ENCODE measurements at places on chromosomes 12 and 14. TPM values are rescaled to one million over a fixed set of nuclear protein-coding genes. Genes with fewer than 3 reads are reported as not detected.

PRPH gene
- 16.5 TPM for total RNA-seq

NUDT4 gene
- 119 TPM for total RNA-seq

MIA2 gene
- total RNA-seq, result 43.7 TPM

CRADD gene
- total RNA-seq, result 31.2 TPM

APOF gene
- not detected for total RNA-seq

C1S gene
- total RNA-seq, result 185 TPM

SPX gene
- not detected for total RNA-seq

PMCH gene
- not detected for total RNA-seq

FOXN3 gene
- 91.5 TPM for total RNA-seq

ETNK1 gene
- total RNA-seq, result 33.2 TPM

PLBD2 gene
- total RNA-seq, result 263 TPM

ETFBKMT gene
- total RNA-seq, result 2.0 TPM

TFCP2 gene
- 12.1 TPM for total RNA-seq

SNRPF gene
- total RNA-seq, result 25.8 TPM

C12orf50 gene
- 0.04 TPM for total RNA-seq

CCDC197 gene
- total RNA-seq, result not detected

GALNT6 gene
- 3.8 TPM for total RNA-seq

KRT81 gene
- total RNA-seq, result not detected

CFL2 gene
- total RNA-seq, result 133 TPM

EIF2S3B gene
- total RNA-seq, result 0.55 TPM

OAS3 gene
- total RNA-seq, result 11.2 TPM

KRT83 gene
- total RNA-seq, result not detected

MYL6B gene
- 28.0 TPM for total RNA-seq

LTBP2 gene
- total RNA-seq, result 6.7 TPM

ABCC9 gene
- total RNA-seq, result 17.0 TPM

LRRC9 gene
- 0.14 TPM for total RNA-seq

KLRK1 gene
- total RNA-seq, result 1.7 TPM

RILPL2 gene
- total RNA-seq, result 1.1 TPM

NT5DC3 gene
- total RNA-seq, result 7.4 TPM

SHMT2 gene
- 50.5 TPM for total RNA-seq

CIROP gene
- total RNA-seq, result not detected

NRL gene
- 5.0 TPM for total RNA-seq

CBX5 gene
- 56.0 TPM for total RNA-seq

CRACR2A gene
- 3.5 TPM for total RNA-seq

TPPP2 gene
- total RNA-seq, result 0.22 TPM

VRTN gene
- total RNA-seq, result not detected

MMP19 gene
- 10.1 TPM for total RNA-seq

PKP2 gene
- total RNA-seq, result 2.6 TPM

OR10G2 gene
- not detected for total RNA-seq

OVCH1 gene
- 0.57 TPM for total RNA-seq

RD3L gene
- not detected for total RNA-seq

CEBPE gene
- not detected for total RNA-seq

AVPR1A gene
- total RNA-seq, result 165 TPM

DAO gene
- total RNA-seq, result not detected

KRT72 gene
- total RNA-seq, result 0.14 TPM

HOXC13 gene
- not detected for total RNA-seq

SMIM10L1 gene
- total RNA-seq, result 18.6 TPM

ESR2 gene
- total RNA-seq, result 27.6 TPM

MYO1H gene
- not detected for total RNA-seq

CFAP54 gene
- total RNA-seq, result not detected

SLC7A8 gene
- total RNA-seq, result 6.8 TPM

LRTM2 gene
- total RNA-seq, result not detected

MGP gene
- 1,016 TPM for total RNA-seq

KLRC3 gene
- not detected for total RNA-seq

FGD4 gene
- total RNA-seq, result 22.9 TPM
